Activated T-cell treated with anti-CD3 and anti-CD28 coated beads, Interleukin-2, amount 50 U/mL, for 1 hour (primary cell): ENCODE measurements at places on chromosomes 11 and 22.

DNA sequence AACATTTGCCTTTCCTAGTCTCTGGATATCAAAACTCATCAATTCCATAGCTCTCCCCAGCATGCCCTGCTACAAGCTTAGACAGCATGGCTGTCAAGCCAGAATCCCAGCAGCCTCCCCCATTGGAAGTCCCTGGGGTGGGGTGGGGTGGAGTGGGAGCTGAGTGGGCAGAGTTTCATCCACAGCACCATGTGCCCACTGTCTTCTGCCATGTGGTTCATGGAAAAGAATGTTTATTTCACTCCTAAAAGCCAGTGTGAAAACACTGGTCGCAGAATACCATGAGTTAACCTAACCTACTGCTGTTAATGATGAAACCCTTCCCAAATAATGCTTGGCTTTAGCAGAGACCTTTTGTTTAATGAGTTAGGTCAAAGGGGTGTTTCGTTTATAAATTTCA, 80.2 kb upstream of the KIRREL3 start:
- DNase-seq = no peak

DNA sequence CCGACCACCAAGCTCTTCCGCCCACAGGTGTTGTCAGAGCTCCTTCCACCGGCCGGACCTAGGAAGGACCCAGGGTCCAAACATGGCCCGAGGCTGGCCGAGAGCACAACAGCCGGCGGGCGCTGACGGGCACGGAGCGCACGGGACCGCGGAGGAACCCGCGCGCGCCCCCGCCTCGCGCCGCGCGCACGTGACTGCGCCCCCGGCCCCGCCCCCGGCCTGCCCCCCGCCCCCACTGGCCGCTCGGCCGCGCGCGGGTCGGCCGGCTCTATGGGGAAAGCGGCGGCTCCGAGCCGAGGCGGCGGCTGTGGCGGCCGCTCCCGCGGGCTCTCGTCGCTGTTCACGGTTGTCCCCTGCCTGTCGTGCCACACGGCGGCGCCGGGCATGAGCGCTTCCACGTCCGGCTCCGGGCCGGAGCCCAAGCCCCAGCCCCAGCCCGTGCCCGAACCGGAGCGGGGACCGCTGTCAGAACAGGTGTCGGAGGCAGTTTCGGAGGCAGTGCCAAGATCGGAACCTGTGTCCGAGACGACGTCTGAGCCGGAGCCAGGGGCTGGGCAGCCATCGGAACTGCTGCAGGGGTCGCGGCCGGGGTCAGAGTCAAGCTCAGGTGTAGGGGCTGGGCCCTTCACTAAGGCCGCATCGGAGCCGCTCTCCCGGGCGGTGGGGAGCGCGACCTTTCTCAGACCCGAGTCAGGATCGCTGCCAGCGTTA, at the start of gene OSBP2:
TSS of gene OSBP2 (plus strand) at position 235 of the 711 bp plus-strand sequence. CDS start at position 271, 36 bp downstream.
- peak; percentile 44 for DNase-seq

GRCh38 chr22:22180738-22181285, 63.8 kb upstream of the VPREB1 start:
- no peak for DNase-seq

DNA sequence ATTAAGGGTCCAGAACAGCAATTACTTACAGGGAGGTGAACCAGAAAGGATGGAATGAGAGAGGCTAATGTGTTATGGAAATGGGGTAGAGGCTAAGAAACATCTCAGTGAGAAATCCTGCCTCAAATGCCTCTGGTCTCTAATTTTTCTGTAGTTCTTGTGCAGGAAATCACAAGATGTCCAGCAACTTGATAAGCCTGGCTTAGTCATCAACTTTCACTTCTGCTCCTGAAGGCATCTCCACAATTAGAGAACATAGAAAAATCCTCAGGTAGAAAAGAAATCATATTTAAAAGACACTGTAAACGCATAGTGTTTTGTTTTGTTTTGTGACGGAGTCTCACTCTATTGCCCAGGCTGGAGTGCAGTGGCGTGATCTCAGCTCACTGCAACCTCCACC, 18.7 kb downstream of the MRGPRX4 start:
- no peak for DNase-seq

DNA sequence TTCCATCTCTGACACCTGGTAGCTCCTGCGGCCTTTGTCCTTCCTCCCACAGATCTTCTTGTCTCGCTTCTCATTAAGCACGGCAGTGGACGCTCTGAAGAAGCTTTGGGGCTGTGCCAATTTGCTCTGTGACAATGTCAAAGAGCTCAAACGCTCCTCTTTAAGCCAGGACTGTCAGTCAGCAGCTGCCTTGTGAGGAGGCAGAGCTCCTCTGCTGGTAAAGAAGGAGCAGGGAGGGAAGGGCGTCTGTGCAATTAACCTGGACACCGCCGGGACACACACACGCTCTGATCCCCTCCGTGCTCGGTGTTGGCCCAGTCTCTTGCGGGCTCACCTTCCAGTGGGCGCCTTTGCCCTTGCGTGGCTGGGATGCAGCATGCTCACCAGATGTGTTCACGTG, 373.9 kb downstream of the BRD1 start:
- DNase-seq = no peak

DNA sequence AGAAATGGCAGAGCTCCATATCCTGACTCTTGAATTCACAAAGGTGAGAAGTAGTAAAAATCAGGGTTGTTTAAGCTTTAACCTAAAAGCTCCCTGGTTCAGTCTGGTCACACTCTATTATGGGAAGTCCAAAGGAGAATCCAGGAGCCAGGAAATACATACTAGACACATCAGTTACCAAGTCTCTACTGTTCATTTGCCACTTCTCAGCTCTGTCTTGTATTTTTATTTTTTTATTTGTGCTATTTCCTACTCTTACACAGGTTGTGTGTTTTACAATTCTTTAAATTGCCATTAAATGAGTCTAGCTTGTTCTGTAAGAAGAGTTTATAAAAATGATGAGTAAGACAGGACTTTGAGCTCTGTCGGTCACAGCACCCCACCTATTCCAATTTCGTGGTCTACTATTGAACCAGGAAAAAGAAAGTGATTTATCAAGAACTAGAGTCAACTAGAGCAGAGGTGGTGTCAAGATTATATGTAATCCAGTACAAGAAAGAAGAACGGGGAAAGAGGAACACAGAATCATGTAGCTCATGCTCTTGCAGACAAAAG, 9.7 kb downstream of the MS4A12 start:
- DNase-seq = no peak
